ENCODE measurements at places on chromosomes 16 and 17.

GRCh38 chr16:78098087-78098486 is 1.4 kb upstream of the WWOX start:
- DNase-seq = no peak

GRCh38 chr17:68468788-68469187 is 11.5 kb upstream of the WIPI1 start:
- DNase-seq = no peak

GRCh38 chr17:58911741-58912343 is 156.2 kb downstream of the PPM1E start:
- no peak for DNase-seq

DNA sequence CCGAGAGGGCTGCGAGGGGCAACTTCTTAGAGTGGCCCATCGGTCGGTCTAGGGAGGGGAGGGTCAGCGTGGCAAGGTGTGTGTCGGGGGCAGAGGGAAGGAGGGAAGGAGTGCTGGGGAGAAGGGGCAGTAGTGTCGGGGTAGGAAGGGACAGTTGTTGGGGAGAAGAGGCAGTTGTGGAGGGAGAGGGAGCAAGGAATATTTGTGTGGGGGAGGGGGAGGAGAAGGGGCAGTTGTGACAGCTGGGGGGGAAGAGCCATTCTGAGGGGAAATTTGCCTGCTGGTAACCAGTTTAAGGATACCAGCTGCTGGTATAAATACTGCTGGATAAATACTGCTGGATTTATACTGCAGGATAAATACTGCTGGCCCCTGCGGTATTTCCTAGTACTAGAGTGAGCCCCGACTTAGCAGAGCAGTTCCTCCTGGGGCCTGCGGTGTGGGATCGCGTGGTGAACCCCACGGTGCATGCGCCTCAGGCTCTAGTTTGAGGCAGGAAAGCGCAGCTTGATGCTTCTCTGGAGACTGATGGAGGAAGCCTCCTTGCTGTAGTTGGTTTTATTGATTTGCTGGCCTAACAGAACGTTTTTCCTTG is 309 bp downstream of the DNAH2 start:
- no peak for DNase-seq

GRCh38 chr17:70609566-70609965 is 440.2 kb downstream of the KCNJ2 start:
- DNase-seq = no peak

GRCh38 chr16:66596986-66597848 is 7.3 kb upstream of the CMTM3 start:
- DNase-seq = no peak

- DNase-seq = no peak
These were observed 336 bp upstream of the BMERB1 start for GRCh38 chr16:15434079-15434424.

GRCh38 chr17:17315142-17315821 is 12.1 kb downstream of the NT5M start:
- no peak for DNase-seq

DNA sequence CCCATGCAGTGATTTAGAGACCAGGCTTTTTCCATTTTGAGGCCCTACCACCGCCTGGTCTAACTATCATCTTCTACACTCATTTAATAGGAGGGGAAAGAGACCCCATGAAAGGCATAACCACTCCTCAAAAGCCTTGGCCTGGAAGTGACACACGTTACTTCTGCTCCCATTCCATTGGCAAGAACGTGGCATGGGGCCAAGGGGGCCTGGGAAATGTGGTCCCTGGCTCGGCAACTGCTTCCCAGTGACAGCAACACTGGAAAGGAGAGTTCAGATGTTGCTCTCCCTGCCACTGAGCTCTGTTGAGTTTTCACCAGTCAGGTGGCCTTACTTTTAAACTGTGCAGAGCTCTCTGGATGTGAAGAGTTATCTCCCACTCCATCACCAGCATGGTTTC is 45.2 kb upstream of the MAP3K14 start:
- no peak for DNase-seq

Measured in cortex of kidney (tissue), 1 donor.